Esophagus muscularis mucosa (tissue), 4 donors: ENCODE measurements at places on chromosomes 3 and 15.

DNA sequence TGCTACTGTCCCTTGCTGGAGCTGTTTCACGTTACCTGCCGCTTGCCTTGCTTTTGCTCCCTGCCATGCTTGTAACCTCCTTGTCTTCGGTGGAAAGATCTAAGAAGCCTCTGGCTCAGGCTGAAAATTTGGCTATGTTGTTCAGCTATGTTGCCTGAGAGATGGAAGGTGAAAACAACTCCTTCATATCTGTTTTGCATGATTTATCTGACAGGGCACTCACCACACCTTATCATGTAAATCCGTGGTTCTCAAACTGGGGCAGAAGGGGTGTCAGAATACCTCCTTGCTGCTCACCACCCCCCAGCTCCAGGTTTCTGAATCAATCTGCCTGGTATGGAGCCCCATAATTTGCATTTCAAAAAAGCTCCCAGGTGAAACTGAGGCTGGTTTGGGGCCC, 6.5 kb upstream of the CORO2B start:
- H3K4me1 ChIP-seq = peaks cover 1% of the 10 kb centered on the region
- no peak overlapping the region for H3K27ac ChIP-seq

GRCh38 chr3:158395421-158395820, 175.6 kb upstream of the MLF1 start:
- no peaks in the 10 kb centered on the region for H3K27me3 ChIP-seq
- H3K4me3 ChIP-seq = no peak overlapping the region
- H3K36me3 ChIP-seq = no peaks in the 10 kb centered on the region
- DNase-seq = no peak
- no peaks in the 10 kb centered on the region for H3K4me1 ChIP-seq

DNA sequence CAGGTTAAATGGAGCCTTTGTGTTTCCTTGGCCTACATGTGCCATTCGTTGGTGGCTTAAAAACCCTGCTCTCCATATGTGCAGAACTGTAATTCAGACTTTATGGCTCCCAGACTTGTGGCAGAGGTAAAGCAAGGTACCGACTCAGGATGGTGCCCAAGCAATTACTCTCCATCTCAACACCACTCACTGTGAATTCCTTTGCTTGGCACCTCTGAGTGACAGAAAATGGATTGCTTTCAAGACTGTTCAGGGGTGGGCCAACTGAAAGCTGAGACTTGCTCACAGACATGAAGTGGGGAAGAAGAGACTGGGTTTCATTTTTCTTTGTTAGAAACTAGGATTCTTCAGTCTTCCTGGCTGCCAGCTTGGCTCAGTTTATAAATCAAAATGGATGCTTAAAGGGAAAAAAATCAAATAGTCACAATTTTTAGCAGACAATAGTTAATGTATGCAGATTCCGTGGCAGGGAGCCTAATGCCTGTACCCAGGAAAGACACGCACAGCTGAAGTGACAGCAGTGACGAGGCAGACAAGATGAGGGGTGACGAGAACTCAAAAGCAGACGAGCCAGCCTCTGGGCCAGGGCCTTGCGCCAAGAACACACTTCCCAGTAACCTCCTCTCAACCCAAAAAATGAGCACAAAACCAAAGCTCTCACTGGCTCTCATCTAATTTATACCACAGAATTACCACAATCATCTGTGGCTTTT, 207.9 kb upstream of the SLC2A2 start:
- peaks cover 8% of the 10 kb centered on the region for H3K4me1 ChIP-seq
- H3K27me3 ChIP-seq = no peaks in the 10 kb centered on the region
- no peak overlapping the region for H3K4me3 ChIP-seq
- no peak for DNase-seq
- H3K27ac ChIP-seq = no peak overlapping the region

DNA sequence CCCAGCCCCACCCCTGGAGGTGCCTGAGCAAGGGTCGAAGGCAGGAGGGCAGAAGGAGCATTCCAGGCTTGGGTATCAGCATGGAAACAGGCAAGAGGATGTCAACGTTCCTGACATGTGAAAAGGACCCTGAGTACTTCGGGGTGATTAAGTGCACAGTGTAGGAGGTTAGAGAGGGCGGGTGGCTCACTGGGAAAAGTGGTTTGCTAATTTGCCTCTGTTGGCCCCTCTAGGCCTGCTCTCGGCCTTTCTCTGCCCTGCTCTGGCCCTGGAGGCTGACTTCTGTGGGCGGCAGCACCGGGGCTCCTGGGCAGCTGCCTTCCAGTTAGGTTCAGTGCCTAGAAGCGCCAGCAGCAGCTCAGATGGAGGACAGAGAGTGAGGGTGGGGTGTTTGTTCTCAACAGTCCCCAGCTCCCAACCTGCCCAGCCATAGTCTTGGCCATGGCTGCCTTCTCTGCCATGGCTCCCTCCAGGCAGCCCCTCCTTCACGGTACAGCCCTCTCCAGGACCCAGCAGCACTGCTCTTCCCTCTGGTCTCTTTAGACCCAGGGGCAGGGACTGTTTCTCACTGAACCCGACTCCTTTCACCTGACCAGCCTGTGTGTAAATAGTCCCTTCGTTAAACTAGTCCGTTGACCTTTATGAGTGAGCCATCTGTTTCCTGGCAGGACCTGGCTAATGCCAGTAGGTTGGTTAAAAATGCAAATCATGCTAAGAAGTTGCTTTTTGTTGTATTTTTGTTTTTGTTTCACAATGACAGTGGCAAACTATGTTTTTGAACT, 107.1 kb upstream of the TPM1 start:
- no peak overlapping the region for H3K4me3 ChIP-seq
- DNase-seq = no peak
- H3K27me3 ChIP-seq = no peaks in the 10 kb centered on the region
- H3K27ac ChIP-seq = no peak overlapping the region
- H3K36me3 ChIP-seq = no peaks in the 10 kb centered on the region

GRCh38 chr3:31985831-31986230, 4.3 kb downstream of the ZNF860 start:
- H3K27me3 ChIP-seq = no peaks in the 10 kb centered on the region
- H3K4me1 ChIP-seq = peaks cover 12% of the 10 kb centered on the region
- H3K4me3 ChIP-seq = no peak overlapping the region
- H3K27ac ChIP-seq = no peak overlapping the region

DNA sequence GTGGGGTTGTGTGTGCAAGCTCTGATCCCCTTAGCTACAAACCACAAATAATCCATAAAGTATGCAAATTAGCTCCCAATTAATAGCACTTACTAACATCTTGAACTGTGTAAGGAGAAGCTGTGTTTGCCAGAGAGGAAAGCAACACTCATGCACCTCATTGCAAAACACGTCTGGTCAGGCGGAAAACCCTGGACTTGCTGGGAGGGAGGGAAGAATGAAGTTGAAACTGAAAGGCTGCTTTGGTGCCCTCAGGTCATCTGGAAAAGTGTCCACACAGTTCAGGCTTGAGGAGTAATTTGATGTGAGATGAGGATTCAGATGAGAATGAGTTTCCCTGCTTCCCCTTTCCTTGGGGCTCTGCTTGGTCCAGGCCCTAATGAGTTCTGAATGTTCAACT, 185.5 kb upstream of the ANKRD28 start:
- H3K36me3 ChIP-seq = no peaks in the 10 kb centered on the region
- no peak overlapping the region for H3K4me3 ChIP-seq
- H3K4me1 ChIP-seq = no peaks in the 10 kb centered on the region
- peak; percentile 75 for DNase-seq

- no peak overlapping the region for H3K27ac ChIP-seq
- H3K27me3 ChIP-seq = no peaks in the 10 kb centered on the region
- H3K36me3 ChIP-seq = no peaks in the 10 kb centered on the region
- no peak for DNase-seq
- no peaks in the 10 kb centered on the region for H3K4me1 ChIP-seq
These were observed 20.5 kb upstream of the DCBLD2 start for GRCh38 chr3:98921957-98922356.

GRCh38 chr15:67930720-67931119, 90.9 kb upstream of the RNU6-1 start:
- H3K27me3 ChIP-seq = no peaks in the 10 kb centered on the region
- no peak for DNase-seq
- no peak overlapping the region for H3K27ac ChIP-seq
- no peak overlapping the region for H3K4me3 ChIP-seq

DNA sequence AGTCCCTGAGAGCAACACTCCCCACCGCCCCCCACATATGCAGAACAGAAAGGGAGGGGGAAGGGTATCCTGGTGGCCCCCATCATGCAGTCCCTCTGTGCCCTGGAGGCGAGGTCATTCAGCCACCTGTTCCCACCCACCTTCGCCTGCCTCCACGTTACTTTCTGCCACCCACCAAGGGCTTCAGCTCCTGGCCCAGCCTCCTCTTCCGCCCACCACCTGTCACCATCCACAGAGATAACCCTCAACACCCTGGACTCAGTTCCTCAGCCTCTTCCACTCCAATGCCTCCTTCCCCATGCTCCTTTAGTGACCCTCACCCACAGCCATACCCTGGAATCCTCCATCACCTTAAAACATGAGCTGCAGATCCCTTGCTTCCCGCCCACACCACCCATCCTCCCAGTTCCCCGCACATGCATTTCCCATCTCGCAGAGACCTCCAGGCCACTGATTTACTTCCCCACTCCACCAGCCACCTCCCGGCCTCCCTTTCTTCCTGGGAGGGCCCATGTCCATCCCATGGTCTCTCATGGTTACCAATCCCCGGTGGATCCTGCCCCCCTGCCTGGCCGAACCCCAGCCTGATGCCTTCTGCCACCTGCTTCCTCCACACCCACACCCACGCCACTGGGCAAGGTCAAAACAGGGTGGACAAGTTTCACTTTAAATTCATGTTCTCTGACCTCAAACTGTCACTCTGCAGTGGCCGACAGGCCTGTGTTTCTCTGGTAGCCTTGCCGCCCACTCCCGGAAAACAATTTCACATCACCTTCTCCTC, 18.2 kb downstream of the HOMER2 start:
- no peak for DNase-seq
- H3K27me3 ChIP-seq = no peaks in the 10 kb centered on the region
- H3K4me3 ChIP-seq = no peak overlapping the region
- no peaks in the 10 kb centered on the region for H3K4me1 ChIP-seq
- H3K27ac ChIP-seq = no peak overlapping the region
- no peaks in the 10 kb centered on the region for H3K36me3 ChIP-seq

GRCh38 chr3:85270488-85270887, 311.7 kb downstream of the CADM2 start:
- no peaks in the 10 kb centered on the region for H3K36me3 ChIP-seq
- H3K4me1 ChIP-seq = no peaks in the 10 kb centered on the region
- no peak overlapping the region for H3K4me3 ChIP-seq
- H3K27ac ChIP-seq = no peak overlapping the region
- H3K27me3 ChIP-seq = no peaks in the 10 kb centered on the region
- no peak for DNase-seq

- no peak overlapping the region for H3K4me3 ChIP-seq
- H3K36me3 ChIP-seq = no peaks in the 10 kb centered on the region
- no peak for DNase-seq
- no peak overlapping the region for H3K27ac ChIP-seq
- no peaks in the 10 kb centered on the region for H3K4me1 ChIP-seq
These were observed 39.7 kb upstream of the PYGO1 start for GRCh38 chr15:55627730-55628368.

DNA sequence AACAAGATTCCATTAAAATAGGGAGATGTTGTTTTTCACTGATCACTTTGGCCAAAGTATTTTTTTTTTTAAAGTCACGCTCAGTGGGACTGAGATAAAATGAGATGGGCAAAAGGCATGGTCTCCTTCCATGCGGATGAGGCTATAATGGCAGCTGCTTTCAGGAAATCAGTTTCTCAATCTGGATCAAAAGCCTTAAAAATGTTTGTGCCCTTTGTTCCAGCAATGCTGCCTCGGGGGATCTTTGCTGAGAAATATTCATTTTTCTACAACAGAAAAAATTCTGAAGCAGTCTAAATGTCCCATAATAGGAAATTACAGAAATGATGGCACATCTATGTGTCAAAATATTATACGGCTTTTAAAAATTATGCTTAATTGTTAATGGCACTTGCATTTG, 97.2 kb downstream of the SMAD6 start:
- H3K4me1 ChIP-seq = peaks cover 28% of the 10 kb centered on the region
- no peak overlapping the region for H3K4me3 ChIP-seq
- H3K27ac ChIP-seq = no peak overlapping the region
- no peaks in the 10 kb centered on the region for H3K36me3 ChIP-seq
- H3K27me3 ChIP-seq = no peaks in the 10 kb centered on the region

- peak overlapping the region; percentile 86 for H3K27ac ChIP-seq
- DNase-seq = no peak
- H3K36me3 ChIP-seq = no peaks in the 10 kb centered on the region
These were observed 80.3 kb downstream of the SMAD3 start for GRCh38 chr15:67145710-67146109.

GRCh38 chr3:193910886-193911738, 224.8 kb upstream of the HES1 start:
- no peak overlapping the region for H3K27ac ChIP-seq
- H3K36me3 ChIP-seq = no peaks in the 10 kb centered on the region
- H3K4me3 ChIP-seq = no peak overlapping the region

GRCh38 chr3:49424816-49425215, 2.5 kb upstream of the AMT start:
- peaks cover 39% of the 10 kb centered on the region for H3K4me1 ChIP-seq
- H3K27me3 ChIP-seq = no peaks in the 10 kb centered on the region
- H3K27ac ChIP-seq = no peak overlapping the region
- H3K36me3 ChIP-seq = no peaks in the 10 kb centered on the region
- DNase-seq = no peak

GRCh38 chr3:7209098-7209497, 348.2 kb downstream of the GRM7 start:
- no peak overlapping the region for H3K27ac ChIP-seq
- no peaks in the 10 kb centered on the region for H3K27me3 ChIP-seq
- no peaks in the 10 kb centered on the region for H3K4me1 ChIP-seq
- no peaks in the 10 kb centered on the region for H3K36me3 ChIP-seq
- no peak for DNase-seq

- H3K4me1 ChIP-seq = no peaks in the 10 kb centered on the region
- no peaks in the 10 kb centered on the region for H3K36me3 ChIP-seq
- DNase-seq = no peak
- H3K4me3 ChIP-seq = no peak overlapping the region
These were observed 18.2 kb upstream of the FHIT start for GRCh38 chr3:61269435-61269834.

DNA sequence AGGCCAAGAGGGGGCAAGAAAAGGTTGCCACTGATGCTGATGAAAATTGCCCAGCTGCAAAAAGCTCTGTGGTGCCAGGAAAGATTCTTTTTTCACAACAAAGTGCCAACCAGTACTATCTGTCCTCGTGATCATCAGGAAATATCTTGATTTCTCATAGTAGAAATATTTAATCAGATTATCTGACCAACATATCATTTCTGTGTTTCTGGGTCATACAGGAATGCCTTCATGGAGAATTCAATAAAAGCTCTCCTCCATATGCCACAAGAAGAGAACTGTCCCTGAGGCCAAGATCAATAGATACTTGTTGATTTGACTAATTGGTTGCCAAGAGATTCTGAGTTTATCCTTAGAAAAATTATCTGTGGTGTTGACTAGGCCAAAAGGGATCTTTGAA, 63.5 kb downstream of the FSIP1 start:
- H3K4me1 ChIP-seq = peaks cover 10% of the 10 kb centered on the region
- H3K36me3 ChIP-seq = no peaks in the 10 kb centered on the region
- no peak overlapping the region for H3K27ac ChIP-seq
- H3K27me3 ChIP-seq = no peaks in the 10 kb centered on the region
- DNase-seq = no peak

DNA sequence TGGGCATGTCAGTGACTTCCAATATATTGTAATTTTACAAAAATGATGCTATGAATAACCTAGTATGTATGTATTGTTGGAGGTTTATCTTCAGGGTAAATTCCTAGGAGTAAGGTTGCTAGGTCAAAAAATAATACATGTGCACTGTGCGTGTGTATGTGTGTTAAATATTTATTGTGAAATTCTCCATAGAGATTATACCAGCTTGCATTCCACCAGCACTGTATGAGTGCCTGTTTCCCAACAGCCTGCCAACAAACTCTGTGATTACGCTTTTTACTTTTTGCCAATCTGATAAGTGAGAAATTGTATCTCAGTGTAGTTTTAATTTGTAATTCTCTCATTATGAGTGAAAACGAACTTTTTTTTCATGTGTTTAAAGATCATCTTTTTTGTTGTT, 12.6 kb upstream of the IGF2BP2 start:
- H3K27ac ChIP-seq = no peak overlapping the region
- DNase-seq = no peak
- no peaks in the 10 kb centered on the region for H3K36me3 ChIP-seq
- no peaks in the 10 kb centered on the region for H3K4me1 ChIP-seq
